Activated T-cell treated with anti-CD3 and anti-CD28 coated beads, Interleukin-2, amount 50 U/mL, for 24 hours (primary cell): ENCODE measurements at places on chromosomes 6 and 20.

DNA sequence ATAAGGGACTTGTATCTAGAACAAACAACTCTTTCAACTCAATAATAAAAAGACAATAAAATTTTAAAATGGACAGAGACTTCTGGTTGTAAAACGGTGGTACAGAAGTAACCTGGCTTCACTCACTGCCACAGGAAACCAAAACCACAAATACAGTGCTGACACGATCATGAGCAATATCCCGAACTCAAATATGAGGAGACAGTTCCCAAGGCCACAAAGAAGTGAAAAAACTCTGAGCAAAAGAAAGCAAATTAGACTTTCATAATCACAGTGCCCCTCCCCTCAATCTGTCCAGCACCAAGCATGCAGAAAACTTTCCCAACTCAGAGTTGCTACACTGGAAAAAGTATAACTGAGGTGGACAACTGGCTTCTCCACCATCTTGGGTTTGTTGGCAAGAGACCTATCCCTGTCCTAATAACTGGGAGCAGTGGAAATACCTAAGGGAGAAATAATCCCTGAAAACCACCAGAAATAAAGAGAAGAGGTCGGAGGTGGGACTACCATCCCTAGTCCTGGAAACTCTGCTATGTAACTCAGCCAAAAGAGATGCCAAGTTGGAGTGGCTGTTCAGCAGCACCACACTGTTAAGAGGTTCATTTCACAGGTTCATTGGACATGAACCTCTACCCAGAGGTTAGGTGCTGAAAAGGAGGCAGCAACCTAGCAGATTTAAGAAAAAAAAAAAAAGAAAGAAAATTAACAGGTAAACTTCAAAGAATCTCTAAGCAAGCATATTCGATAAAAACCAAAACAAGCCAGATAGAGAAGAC is 55.5 kb downstream of the REV3L start:
- DNase-seq: no peak

DNA sequence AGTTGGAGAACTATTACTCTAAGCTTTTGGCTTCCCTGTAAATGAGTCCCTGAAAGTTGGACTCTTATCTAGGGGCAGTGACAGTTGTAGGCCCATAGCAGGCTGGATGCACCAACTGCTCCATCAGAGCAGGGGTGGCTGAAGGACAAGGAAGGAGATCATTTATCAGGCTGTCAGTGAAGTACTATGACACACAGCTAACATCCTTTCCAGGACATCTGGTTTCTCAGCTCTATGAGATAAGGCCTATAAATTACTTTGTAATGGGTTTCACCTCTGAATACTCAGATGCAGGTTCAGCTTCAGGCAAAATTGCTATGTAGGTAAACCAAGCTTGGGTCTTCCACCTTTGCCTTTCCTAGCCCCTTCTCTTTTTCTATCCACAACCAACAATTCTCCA is 468.5 kb downstream of the KIF16B start:
- DNase-seq: no peak

- peak; percentile 5 for DNase-seq
These were observed 216.4 kb downstream of the DLL1 start for GRCh38 chr6:170074435-170074834.

DNA sequence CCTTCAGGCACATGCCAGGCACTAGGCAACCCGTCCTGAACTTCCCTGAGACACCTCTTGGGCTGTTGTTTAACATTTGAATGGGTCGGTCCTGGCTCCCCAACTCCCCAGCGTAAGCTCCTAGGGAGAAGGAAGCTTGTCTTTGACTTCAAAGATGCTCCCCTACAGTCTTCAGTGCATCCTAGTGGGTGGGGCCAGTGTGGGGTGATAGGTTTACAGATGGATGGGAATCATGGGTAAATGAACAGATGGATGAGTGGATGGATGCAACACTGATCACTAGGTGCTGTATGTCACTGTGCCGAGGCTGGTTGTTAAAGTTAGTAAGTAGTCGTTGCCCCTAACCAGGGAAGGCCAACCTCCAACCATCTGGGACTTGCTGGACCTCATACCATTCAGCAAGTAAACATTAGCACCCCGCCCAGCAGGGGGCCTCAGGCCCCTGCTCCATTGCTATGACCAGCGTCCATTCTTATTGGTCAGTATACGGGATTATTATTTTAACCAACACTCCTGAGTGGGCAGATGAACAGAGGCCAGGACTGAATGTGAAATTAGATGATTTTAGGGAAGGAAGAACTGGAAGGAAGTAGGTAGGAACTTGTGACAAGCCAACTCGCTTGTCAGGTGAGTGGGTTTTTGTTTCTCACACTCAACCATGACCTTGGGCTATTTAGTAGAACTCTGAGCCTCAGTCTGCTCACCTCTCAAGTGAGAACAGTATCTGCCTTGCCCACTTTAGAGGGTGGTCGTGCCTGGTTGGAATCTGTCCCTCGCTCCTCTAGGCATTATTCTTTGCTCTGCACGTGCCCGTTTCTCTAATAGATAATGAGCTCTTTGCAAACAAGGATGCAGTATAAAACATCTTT is 82.9 kb upstream of the FOXP4 start:
- no peak for DNase-seq

- DNase-seq: peak; percentile 46
These were observed 512.7 kb upstream of the ZNF337 start for GRCh38 chr20:26209171-26209941.

- DNase-seq: no peak
These were observed 81.0 kb upstream of the FOXQ1 start for GRCh38 chr6:1230689-1231605.
